Smooth muscle cell of the coronary artery (primary cell): ENCODE measurements at places on chromosomes 2 and 18. TPM values are rescaled to one million over a fixed set of nuclear protein-coding genes. Genes with fewer than 3 reads are reported as not detected.

Gene MLPH
- total RNA-seq: 0.90 and 37.0 TPM in 2 replicates

Gene TDRD15
- total RNA-seq: not detected in 2 replicates

Gene CYP1B1
- total RNA-seq: 5.1 and 226 TPM in 2 replicates

Gene ATG16L1
- total RNA-seq: 20.9 and 25.1 TPM in 2 replicates

Gene SFTPB
- total RNA-seq: 0.30 TPM in 1 of 2 replicates, not detected in the other

Gene SANBR
- 8.5 and 15.0 TPM in 2 replicates for total RNA-seq

Gene UGT1A4
- not detected in 2 replicates for total RNA-seq

Gene ATP6V1B1
- total RNA-seq: 0.45 and 0.94 TPM in 2 replicates

Gene INHBB
- total RNA-seq: 0.08 and 0.70 TPM in 2 replicates

Gene CXCR4
- total RNA-seq: 0.83 and 6.6 TPM in 2 replicates

Gene LIPG
- total RNA-seq: 1.4 and 33.1 TPM in 2 replicates

Gene IKZF2
- 7.6 and 10.8 TPM in 2 replicates for total RNA-seq

Gene GPR45
- not detected in 2 replicates for total RNA-seq

Gene ANKRD36B
- 14.3 and 17.8 TPM in 2 replicates for total RNA-seq

Gene LRRTM1
- not detected in 2 replicates for total RNA-seq

Gene NETO1
- not detected in 2 replicates for total RNA-seq

Gene TCF23
- 0.82 TPM in 1 of 2 replicates, not detected in the other for total RNA-seq

Gene MYL12A
- total RNA-seq: 1,261 and 1,536 TPM in 2 replicates

Gene KANSL3
- 26.9 and 27.6 TPM in 2 replicates for total RNA-seq

Gene CCL20
- 0.30 TPM in 1 of 2 replicates, not detected in the other for total RNA-seq

Gene SPP2
- total RNA-seq: not detected in 2 replicates

Gene COX5B
- 208 and 444 TPM in 2 replicates for total RNA-seq

Gene AGXT
- total RNA-seq: not detected in 2 replicates

Gene LOXHD1
- total RNA-seq: 0.94 TPM in 1 of 2 replicates, not detected in the other

Gene POU3F3
- 2.3 TPM in 1 of 2 replicates, not detected in the other for total RNA-seq

Gene CRYGC
- not detected in 2 replicates for total RNA-seq

Gene LYG1
- not detected in 2 replicates for total RNA-seq

Gene CPS1
- 11.1 and 28.2 TPM in 2 replicates for total RNA-seq

Gene EIF2AK3
- 28.7 and 44.0 TPM in 2 replicates for total RNA-seq

Gene SULT6B1
- not detected in 2 replicates for total RNA-seq

Gene CD207
- not detected in 2 replicates for total RNA-seq

Gene RTN4
- total RNA-seq: 113 and 127 TPM in 2 replicates

Gene ERICH2
- total RNA-seq: 1.4 TPM in 1 of 2 replicates, not detected in the other
